ENCODE measurements at places on chromosomes 3 and 15. TPM values are rescaled to one million over a fixed set of nuclear protein-coding genes. Genes with fewer than 3 reads are reported as not detected.
A peak's percentile ranks its signal among the peaks of the same experiment; 100 is the strongest.

DNA sequence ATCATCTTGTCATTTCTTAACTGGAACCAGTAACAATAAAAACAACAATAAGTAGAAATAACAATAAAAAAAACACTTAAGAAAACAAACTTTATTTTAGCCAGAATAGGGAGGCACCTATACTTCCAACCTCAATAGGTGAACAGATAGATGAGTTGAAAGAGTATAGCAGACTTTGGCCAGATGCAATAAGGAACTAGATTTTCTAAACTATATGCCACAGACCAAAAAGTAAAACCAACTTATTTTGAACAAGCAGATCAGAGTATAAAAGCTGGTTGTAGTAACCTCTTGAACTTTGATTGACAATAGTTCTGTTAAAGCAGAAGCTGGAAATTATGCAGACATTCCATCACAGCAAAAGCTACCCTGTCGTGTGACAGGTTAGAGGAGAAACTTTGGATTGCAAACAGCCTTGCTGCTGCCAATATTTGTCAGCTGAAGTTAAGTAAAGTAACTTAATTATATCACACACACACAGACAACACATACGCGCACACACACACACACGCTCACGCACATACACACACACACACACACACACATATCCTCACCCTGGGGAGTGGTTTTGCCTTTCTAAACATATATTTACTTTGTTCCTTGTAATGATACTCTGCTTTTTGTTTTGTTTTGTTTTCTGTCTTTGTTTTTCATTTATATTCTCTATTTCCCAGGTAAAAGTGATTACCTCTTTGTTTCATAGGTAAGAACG, 903.6 kb downstream of the VGLL3 start:
- no peak for DNase-seq

DNA sequence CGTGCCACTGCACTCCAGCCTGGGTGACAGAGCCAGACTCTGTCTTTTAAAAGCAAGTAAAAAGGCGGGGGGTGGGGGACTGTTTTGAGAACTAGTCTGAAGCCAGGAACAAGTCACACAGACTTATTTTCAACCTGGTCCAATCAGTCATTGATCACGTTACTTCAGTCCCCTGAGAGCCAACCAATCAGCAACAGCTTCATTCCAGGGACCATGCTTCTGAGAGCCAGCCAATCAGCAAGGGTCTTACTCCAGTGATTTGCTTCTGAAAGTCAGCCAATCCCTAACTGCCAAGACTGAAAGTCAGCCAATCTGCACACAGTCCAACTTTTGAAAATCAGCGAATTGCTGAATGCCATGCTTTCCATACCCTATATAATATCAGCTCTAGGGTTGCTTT, 48.6 kb upstream of the C15orf39 start:
- no peak for DNase-seq

DNA sequence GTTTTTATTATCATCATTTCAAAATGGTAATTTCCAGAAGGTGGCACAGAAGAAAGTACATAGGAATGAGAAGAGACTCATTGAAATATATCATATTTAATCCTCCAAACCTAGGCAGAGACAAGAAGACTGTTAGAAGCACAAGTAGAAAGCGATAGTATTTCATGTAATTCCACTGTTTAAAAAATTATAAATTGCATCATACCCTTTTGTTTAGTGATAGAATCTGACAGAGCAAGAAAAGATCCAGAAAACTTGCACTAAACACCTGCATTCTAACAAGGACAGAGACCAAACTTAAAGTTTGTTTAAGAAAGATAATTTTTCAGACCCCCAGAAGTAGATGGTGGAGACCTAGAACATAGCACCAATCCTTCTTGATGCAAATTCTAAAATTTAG, 56.9 kb upstream of the CD96 start:
- DNase-seq = no peak

- no peak for DNase-seq
Measured at GRCh38 chr3:52084216-52084945, 28.0 kb upstream of the DUSP7 start.

GRCh38 chr3:10669490-10670048, 146.5 kb upstream of the SLC6A11 start:
- no peak for DNase-seq

- no peak for DNase-seq
Measured at GRCh38 chr3:196320137-196320536, 2.1 kb upstream of the DYNLT2B start.

DNA sequence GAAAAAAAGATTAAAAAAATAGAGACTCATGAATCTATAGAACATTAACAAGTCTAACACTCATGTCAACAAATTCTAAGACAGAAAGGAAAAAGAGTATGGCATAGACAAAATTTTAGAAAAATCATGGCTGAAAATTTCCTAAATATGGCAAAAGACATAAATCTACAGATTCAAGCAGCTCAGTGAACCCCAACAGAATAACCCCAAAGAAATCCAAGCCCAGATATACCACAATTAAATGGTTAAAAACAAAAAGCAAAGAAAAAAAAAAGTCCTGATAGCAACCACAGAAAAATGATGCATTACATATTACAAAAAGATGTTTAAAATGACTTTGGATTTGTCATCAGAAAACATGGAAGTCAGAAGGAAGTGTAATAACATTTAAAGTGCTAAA, 75.6 kb downstream of the AQR start:
- no peak for DNase-seq

DNA sequence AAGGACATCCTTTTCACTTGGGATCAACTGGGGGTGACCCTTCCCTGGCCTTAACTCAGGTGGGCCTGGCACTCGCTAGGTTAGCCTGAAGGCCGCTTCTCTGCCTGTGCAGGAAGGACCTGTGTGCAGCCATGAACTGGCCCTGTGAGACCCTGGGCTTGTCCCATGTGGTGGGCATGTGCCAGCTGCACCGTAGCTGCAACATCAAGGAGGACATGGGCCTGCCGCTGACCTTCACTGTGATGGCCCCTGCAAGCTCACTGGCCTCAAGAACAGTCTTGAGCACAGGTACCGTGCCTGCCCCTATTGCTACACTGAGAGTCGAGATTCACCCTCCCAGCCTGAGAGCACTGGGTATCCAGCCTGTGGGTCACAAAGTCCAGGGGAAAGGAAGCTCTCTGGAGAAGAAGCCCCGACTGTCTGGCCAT, 43.0 kb downstream of the SAXO2 start:
- no peak for DNase-seq

- DNase-seq = no peak
Measured at GRCh38 chr3:60979461-60980341, 271.6 kb downstream of the FHIT start.

DNA sequence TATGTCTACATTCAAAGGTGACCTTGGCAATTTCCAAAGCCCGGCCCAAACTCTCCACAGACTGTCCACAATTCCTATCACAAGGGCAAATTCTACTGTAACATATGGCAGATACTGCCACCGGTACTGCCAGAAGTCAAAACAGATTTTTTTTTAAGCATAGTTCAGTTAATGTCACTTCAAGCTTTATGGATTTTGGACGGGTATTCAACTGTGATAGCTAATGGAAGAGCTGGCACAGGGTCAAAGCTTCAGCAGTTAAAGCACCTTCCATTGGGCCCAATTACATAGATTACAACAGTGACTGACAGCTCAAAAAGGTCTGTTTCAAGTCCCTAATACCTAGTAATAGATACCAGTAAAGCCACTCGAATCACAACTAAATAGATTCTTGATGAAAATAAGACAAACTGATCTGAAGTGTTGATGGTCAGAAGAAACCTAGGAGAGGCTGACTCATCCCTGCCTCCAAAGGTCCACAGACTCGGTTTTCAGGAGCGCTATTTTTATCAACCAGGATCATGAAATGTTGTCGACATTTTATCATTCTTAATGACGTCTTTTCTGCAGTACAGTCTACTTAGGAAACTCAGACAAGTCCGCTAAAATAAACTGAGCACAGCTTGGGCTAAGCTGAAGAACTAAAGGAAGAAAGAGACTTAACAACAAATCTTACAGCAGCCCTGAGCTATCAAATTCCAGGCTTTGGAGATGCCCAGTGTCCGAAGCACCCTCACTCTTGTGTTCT, 38.7 kb downstream of the ANXA2 start:
- no peak for DNase-seq

DNA sequence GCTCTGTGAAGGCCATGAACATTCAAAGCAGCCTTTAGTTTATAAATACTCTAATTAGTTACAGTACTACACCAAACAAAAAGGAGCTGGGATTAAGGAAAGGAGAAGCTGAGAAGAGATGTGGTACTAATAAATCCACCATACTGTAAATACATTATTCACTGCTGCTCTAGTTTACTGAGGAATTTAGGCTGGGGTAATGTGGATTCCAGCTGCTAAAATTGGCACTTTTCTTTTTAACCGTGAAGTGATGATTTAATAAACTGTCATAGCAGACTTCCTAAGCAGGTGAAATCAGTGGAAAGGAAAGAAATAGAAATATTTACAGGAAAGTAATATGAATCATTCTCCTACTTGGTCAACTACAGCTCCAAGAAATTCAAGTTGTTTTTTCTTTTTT, 88.7 kb downstream of the TFG start:
- no peak for DNase-seq

DNA sequence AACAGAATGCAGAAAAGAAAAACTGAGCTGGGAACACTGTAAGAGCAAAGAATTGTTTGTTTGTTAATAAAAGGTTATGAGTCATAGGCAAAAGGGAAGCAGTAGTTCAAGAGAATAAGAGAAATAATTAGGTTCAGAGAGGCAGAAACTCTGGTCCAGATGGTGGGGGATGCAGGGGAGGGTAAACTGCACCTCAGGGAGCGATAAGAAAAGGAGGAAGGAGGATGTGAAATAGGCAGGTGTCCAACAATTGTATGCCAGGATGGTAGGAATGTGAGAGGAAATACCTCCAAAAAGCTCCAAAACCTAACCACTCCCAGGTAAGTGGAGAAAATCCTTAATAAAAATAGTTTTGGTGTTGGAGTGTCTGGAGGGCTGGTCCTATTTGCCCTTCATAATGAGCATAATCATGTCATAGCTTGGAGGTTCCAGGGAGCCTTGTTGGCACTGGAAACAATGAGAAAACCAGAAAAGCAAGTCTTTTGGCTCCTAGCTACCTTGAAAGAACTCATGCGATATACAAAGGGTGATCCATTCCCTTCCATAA, 405.4 kb upstream of the TBL1XR1 start:
- no peak for DNase-seq

GRCh38 chr3:134904241-134904771, 109.2 kb downstream of the EPHB1 start:
- no peak for DNase-seq

- DNase-seq = peak; percentile 78
Measured at GRCh38 chr3:148697306-148698189, at the start of gene AGTR1. Gene AGTR1, plus strand, starts transcription at chr3:148697903. Its CDS starts 43,133 bp downstream, at chr3:148741036.

DNA sequence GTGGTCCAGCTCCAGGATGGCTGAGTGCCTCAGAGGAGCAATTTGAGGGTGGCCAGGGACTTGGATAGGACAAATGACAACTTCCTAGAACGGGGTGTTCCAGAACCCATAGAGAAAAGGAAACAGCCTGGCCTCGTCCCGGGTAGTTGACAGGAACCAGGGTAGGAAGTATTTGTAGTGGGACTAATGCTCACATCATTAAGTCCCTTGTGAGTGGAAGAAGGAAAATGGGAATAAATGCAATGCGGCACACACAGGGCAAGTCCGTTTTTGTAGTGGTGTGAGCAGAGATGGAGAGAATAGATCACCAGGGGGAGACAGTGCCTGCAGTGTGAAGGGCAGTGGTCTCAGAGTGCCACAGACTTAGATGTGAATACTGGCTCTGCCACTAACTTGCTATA, 19.6 kb downstream of the TIMP4 start:
- peak; percentile 42 for DNase-seq

- DNase-seq = no peak
Measured at GRCh38 chr3:172525116-172525613, 1.9 kb upstream of the TNFSF10 start.

GRCh38 chr3:38154033-38154494, 11.3 kb upstream of the OXSR1 start:
- DNase-seq = no peak

GRCh38 chr3:105529456-105529855, 162.7 kb downstream of the ALCAM start:
- no peak for DNase-seq

DNA sequence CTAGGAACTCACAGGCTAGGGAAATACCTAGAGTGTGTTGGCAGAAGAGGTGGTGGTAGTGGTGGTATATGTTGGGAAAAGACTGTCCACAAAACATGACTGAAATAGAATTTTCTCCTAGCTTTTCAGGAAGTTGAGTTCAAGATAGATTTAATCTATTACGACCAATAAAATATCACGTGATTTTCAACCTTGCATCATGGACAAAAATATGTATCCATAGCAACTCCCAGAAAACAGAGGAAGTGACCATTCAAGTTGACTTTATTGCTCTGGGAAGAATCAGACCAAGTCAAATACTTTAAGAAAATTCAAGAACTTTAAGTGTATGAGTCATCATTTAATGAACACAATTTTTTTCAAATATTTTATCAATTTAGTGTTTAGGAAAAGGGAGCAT, 347.0 kb upstream of the ZNF385D start:
- no peak for DNase-seq

- DNase-seq = no peak
Measured at GRCh38 chr3:8094415-8094814, 407.2 kb upstream of the LMCD1 start.

GRCh38 chr15:49370782-49371181, 52.3 kb upstream of the FGF7 start:
- no peak for DNase-seq

DNA sequence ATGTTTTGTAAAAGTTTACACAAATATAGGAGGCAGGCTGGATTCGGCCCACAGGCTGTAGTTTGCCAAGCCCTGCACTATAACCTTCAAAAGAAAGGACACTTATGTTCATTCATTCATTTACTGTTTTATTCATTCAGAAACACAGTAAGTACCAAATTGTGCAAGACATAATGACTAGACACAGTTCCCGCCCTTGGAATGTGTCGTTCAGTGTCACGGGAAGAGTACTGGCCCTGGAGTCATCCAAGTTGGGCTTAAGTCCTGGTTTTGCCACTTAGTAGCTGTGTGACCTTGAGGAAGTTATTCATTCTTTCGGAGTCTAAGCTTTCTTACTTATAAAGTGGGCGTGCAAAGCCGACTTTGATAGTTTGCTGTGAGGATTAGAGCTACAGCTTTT, 22.0 kb downstream of the COLQ start:
- no peak for DNase-seq

Gene SLC12A8
- total RNA-seq = not detected

Gene GOLGA6L10
- 0.42 TPM for total RNA-seq

Gene VILL
- 2.5 TPM for total RNA-seq

Gene SLC7A14
- total RNA-seq = 0.02 TPM

Gene CHRNB4
- total RNA-seq = not detected

Gene CYP1A1
- total RNA-seq = not detected

Gene CDHR4
- total RNA-seq = not detected

Gene ZBTB20
- total RNA-seq = 109 TPM

Gene ADPRH
- 9.8 TPM for total RNA-seq

Gene GOLGA8B
- total RNA-seq = 16.7 TPM

Gene GNB5
- total RNA-seq = 7.7 TPM

Gene LRRC58
- 11.9 TPM for total RNA-seq

Gene C2CD4A
- total RNA-seq = not detected
